ENCODE measurements at places on chromosomes 4 and X. TPM values are rescaled to one million over a fixed set of nuclear protein-coding genes. Genes with fewer than 3 reads are reported as not detected.
A peak's percentile ranks its signal among the peaks of the same experiment; 100 is the strongest.

The RS1 gene
- total RNA-seq = not detected

The MAOB gene
- total RNA-seq = not detected

The ZNF718 gene
- total RNA-seq = 6.3 TPM

The HELT gene
- total RNA-seq = not detected

The BMX gene
- total RNA-seq = not detected

The PALLD gene
- total RNA-seq = 0.49 TPM

The MAGEA2B gene
- not detected for total RNA-seq

DNA sequence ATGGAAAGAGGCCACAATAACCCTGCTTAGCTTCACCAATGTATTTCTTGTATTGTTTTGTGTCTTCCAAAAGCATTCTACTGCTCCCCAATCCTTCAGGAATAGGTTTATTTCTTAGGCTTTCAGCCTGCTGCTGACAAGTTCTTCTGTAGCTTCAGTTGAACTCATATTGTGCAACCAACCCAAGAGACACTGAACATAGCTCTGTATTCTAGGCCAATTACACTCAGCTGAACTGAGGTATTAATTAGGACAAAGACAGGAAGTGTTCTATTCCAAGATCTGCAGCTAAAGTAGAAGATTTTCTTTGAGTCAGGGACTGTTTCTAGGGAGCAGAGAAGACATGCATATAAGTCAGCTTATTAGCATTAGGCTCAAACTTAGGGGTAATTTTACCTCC, 151.8 kb downstream of the LHFPL1 start:
- DNase-seq = no peak
- H3K27ac ChIP-seq = no peak overlapping the region
- H3K27me3 ChIP-seq = no peaks in the 10 kb centered on the region
- H3K4me3 ChIP-seq = no peak overlapping the region
- no peaks in the 10 kb centered on the region for H3K4me1 ChIP-seq

GRCh38 chrX:12378706-12379105, 240.4 kb downstream of the FRMPD4 start:
- no peak overlapping the region for H3K27ac ChIP-seq
- no peak for DNase-seq
- no peaks in the 10 kb centered on the region for H3K36me3 ChIP-seq
- H3K4me1 ChIP-seq = no peaks in the 10 kb centered on the region

GRCh38 chrX:7889680-7890079, 37.5 kb downstream of the PNPLA4 start:
- H3K4me3 ChIP-seq = no peak overlapping the region
- H3K4me1 ChIP-seq = no peaks in the 10 kb centered on the region
- no peak overlapping the region for H3K27ac ChIP-seq
- H3K27me3 ChIP-seq = no peaks in the 10 kb centered on the region

- no peak overlapping the region for H3K4me3 ChIP-seq
- no peak overlapping the region for H3K27ac ChIP-seq
- DNase-seq = peak; percentile 22
- H3K27me3 ChIP-seq = no peaks in the 10 kb centered on the region
These were observed 97.1 kb downstream of the TMA16 start for GRCh38 chr4:163591614-163592020.

DNA sequence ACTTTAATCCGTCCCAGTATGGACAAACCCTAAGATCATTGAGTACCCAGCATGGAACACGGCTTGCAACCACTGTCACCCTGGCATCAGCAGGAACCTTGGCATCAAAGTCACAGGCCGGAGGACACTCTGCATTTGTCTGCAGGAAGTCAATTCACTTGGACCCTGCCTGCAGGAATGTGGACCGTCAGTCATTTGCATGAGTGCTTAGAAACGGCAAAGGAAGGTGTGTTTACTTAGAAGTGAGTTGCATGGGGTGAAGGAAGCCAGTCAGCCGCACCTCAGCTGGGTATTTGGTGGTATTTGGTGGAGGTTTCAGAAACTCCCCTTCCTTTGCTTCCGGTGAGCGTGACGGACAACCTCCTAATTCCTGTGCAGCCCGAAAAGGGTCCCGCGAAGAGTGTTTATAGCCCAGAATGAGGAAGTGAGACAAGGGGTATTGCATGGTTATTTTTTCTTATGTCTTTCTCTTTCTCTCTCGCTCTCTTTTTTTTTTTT, 15.5 kb downstream of the P2RY8 start:
- peaks cover 31% of the 10 kb centered on the region for H3K36me3 ChIP-seq
- peak overlapping the region; percentile 1 for H3K4me3 ChIP-seq
- H3K27ac ChIP-seq = peak overlapping the region; percentile 33
- DNase-seq = peak; percentile 90
- H3K4me1 ChIP-seq = peaks cover 54% of the 10 kb centered on the region

DNA sequence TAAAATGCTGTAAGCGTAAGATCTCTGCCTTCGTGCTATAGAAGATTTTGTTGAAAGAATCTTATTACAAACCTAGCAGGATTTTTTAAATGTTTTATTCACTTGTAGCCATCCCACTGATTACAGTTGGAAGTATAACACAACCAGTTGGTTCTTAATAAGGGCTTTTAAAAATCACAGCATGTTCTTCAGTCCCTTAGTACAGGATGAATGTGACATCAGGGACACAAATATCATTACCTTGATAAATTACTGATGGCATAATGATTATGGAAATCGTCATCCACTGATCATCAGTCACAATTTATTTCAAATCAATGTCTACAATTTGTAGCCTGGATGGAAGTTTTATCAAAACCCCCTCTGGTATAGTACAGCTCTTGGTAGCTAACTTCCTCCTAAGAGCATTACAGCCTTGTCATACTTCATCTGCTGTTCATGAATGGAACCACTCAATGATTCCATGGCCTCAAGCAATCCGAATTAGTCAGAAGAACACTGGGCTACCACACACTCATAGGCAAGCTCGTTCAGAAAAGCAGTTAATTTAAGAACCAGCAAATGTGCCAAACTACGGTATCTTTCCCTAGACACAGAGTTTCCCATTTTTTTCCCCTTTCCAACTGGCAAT, 389.2 kb upstream of the TENM3 start:
- H3K27ac ChIP-seq = no peak overlapping the region
- DNase-seq = no peak
- H3K27me3 ChIP-seq = no peaks in the 10 kb centered on the region
- no peaks in the 10 kb centered on the region for H3K4me1 ChIP-seq
- no peaks in the 10 kb centered on the region for H3K36me3 ChIP-seq
- H3K4me3 ChIP-seq = no peak overlapping the region
